ENCODE measurements at places on chromosomes 3 and 15.

DNA sequence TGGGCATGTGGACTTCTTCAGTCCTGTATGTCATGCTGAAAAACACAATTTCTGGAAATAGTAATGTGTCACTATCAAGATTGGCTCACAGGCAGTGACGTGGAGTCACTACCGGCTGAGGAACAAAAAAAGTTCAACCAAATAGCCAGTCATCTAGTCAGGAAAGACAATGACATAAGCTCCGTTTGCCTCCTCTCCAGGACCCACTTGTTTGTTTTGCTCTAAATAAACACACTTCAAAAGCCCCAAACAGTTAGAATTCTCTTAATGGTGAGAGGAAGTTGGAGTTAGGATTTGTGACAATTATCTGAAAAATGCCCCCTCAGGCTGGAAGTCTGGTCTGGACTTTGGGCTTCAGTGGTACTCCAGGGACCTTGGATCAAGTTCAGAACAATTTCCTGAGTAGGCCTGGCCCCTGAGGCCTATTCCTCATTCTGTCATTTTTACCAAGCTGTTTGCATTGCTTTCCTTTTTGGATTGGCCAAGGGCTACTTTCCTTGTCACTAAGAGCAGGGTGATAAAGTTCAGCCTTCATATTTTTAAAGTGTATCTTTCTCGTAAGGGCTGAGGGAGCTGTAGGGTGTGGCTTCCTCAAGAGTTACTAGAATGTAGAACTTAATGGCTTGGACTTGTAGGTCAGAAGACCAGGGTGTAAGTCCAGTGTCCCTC lies 98.9 kb downstream of the EOMES start:
- no peak for DNase-seq

DNA sequence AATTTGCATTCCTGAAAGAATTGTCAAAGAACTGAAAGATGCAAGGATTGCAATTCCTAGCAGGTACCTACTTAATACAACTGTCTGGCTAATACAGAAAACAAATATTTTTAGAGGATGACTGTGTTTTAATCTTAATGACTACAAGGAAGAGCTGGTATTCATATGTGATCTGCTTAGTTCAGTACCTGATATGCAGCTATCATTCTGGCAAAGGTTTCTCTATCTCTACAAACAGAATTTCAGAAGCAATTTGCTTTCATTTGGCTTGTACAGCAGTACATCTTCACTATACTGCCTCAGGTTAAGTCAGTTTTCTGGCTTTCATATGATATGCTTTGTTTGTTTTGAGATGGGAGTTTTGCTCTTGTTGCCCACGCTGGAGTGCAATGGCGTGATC lies 51.3 kb downstream of the TBL1XR1 start:
- DNase-seq = no peak

GRCh38 chr15:46523701-46524100 lies 888.9 kb downstream of the SQOR start:
- DNase-seq = no peak

DNA sequence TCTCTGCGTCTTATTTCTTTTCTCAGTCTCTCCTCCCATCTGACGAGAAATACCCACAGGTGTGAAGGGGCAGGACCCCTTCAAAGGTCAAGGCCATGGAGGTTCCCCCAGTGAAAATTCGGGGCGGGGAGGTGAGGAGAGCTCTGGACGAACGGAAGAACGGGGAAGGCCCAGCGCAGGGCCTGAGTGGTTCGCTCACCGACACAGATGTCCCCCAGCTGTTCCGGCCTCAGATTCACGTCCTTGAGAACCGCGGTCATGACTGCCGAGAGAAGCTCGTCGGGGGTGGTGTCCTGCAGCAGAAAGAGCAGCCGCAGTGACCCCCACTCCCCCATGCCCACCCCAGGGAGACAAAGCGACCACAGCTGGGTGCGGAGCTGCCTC lies 542 bp downstream of the ACAA1 start:
- no peak for DNase-seq

GRCh38 chr3:153429821-153430220 lies 267.8 kb downstream of the RAP2B start:
- no peak for DNase-seq
